ENCODE measurements at places on chromosomes 1 and 21.
A peak's percentile ranks its signal among the peaks of the same experiment; 100 is the strongest.

DNA sequence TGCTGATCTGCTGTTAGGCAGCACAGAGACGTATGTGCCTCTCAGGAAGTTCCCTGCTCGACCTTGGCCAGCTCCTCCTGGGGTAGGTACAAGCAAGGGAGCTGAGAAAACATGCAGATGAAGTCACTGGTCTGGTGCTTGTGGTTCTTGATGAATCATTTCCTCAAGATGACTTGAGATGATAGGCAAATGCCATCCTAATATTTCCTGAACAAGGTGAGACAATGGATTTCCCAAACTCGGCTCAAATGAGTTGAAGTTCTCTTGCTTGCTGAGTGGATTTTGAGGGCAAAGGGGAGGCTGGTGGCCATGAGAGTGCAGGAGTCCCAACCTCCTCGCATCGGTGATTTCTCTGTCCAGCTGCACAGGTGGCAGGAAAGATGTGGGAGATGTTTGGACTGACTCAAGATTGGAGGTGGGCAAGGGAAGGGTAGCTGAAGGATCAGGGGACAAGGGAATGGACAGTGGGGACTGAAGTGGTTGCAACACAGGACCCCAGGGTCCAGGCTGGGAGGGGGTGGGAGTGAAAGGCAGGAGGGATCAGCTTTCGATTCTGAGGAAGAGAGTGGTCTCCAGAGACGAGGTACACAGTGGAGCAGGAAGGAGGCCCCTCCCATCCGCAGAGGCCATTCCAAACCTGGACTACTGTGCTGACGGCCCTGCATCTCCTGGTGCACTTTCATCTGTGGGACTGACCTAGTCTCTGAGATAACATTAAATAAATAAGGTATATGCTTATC, 63.9 kb downstream of the CAPN2 start:
- DNase-seq, result peak; percentile 95

DNA sequence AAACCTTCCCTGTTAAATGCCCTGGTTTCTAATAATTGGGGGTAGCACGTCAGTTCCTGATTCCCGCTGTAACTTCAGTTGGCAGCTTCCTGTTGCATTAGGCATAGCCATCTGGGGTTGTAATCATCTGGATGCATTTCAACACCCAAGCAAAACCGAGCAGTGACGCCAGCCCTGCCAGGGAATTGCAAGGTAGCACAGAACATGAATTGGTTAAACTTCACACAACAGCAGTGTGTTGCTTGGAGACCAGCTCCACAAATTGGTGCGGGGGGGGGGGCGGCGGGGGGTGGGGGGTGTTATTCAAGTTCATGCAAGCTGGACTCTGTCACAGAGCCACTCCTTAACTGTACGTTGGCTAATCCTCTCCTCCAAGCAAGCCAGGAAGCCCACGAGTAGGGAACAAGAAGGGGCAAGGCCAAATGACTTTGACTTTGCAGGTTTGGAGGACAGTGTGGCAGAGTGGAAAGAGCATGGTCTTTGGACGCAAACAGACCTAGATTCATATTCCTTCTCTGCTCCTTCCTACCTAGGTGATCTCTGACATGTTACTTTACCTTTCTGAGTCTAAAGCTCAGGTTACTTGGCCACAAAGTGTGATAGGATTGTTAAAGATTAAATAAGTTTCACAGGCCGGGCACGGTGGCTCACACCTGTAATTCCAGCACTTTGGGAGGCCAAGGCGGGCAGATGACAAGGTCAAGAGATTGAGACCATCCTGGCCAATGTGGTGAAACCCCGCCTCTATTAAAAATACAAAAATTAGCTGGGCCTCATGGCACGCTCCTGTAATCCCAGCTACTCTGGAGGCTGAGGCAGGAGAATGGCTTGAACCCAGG, 4.7 kb downstream of the LAX1 start:
- DNase-seq, result peak; percentile 99

GRCh38 chr21:14687268-14687625, 141.1 kb upstream of the SAMSN1 start:
- DNase-seq, result no peak

DNA sequence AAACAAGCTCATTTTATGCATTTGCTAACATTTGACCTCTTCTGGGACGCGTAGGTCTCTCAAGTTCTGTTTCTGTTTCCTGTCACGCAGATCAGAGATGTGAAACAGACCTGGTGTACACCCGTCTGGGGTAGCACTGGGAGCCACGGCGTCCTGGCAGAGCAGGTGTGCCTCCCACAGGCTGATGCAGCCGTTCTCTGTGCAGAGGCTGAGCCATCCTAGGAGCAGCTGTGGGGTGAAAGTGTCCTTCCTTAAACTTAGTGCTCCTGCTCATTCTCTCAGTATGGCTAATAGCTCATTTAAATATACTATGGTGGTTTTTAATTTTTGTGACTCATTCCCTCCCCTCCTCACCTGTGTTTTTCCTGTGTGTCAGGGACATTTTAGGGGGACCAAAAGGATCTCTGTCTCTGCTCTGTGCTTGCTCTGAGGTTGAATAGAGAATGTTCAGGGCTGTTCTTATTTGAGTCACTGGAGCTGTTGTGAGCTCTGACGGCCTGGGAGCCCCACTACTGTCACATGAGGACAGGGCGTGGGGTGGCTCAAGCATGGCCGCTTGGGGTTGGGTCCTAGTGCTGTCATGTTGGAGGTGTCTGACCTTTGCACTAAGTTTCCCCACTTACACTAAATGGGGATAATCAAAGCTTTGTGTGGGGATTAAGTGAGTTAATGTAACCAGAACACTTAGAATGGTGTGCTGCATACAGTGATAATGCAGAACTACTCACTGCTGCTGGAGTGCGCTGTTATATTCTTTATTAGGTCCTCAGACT, 43.0 kb downstream of the GALNT2 start:
- DNase-seq, result no peak

DNA sequence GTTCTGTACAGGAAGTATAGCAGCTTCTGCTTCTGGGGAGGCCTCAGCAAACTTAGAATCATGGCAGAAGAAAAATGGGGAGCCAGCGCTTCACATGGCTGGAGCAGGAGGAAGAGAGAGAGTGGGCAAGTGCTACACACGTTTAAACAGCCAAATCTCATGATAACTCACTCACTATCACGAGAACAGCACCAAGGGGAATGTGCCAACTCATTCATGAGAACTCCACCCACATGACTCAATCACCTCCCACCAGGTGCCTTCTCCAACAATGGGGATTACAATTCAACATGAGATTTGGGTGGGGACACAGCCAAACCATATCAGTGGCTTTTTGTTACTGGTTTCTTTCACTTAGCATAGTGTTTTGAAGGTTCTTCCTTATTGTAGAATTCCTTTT, 138.6 kb downstream of the SYT14 start:
- DNase-seq, result peak; percentile 17

DNA sequence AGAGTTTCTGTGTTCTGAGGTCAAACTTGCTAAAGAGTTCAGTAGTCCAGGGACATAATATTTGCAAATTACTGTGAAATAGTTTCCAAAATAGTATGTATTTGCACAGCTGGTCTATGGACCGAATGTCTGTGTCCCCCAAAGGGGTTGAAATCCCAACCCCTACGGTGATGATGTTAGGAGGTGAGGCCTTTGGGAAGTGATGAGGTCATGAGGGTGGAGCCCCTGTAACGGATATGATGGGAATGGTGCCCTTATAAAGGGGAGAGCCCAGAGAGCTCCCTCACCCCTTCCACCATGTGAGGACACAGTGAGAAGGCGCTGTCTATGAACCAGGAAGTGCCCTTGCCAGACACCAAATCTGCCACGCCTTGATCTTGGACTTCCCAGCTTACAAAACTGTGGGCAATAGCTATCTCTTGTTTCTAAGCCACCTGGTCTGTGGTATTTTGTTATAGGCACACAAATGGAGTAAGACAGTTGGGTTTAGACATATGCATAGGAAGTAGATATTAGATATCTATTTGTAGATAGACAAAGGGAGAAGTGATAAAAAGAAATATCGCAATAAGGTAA, 21.7 kb downstream of the RNF187 start:
- DNase-seq, result no peak

DNA sequence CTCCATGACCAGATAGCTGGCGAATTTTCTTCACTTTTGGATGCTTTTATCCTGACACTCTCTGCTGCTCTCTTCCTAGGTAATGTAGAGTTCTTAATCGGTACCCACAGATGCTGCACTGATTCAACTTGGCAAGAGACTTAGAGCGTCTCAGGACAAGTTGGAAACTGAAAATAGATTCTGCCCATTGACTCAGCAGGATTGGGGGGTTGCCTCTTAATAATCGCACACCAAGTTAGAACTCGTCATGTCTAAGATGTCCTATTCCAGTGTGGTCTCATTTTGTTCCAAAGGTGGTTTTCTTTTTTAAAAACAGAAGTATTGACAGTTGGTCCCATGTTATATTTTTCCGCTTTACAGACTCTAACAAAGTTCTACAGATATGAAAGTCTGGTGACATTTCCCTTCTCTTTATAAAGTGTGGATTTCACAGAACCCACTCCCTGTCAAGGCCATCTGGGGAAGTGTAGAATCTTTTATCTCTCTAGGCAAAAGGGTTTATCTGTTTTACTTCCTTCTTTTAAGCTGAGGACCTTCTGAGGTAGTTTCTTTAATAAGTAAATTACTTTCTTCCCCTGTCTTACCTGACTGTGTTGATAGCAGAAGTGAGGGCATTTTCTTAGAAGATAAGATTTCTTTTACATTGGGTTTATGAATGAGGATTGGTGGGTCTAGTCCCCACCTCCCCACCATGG, 12.1 kb upstream of the DIPK1A start:
- no peak for DNase-seq

GRCh38 chr21:21187579-21187978, 189.4 kb downstream of the NCAM2 start:
- DNase-seq, result no peak

- DNase-seq, result no peak
Observed at GRCh38 chr1:24903011-24903461, 27.0 kb downstream of the RUNX3 start.

GRCh38 chr1:174700314-174700713, 252.6 kb downstream of the GPR52 start:
- no peak for DNase-seq

DNA sequence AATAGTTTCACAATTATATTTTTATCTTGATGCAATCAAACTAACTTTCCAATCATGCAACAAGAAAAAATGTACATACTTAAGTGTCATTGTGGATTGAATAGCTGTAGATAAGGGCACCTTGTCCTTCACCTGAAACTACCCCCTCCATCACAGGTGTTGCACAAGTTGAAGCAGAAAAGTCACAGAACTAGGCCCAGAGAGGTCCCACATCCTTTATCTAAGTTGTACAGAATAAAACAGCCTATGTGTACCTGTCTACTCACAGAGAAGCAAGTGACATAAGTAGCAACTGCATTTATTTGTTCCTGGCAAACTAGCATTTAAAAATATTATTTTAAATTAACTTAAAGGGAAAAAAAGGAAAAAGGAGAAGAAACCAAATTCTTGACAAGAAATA, 256.8 kb downstream of the FAF1 start:
- no peak for DNase-seq

DNA sequence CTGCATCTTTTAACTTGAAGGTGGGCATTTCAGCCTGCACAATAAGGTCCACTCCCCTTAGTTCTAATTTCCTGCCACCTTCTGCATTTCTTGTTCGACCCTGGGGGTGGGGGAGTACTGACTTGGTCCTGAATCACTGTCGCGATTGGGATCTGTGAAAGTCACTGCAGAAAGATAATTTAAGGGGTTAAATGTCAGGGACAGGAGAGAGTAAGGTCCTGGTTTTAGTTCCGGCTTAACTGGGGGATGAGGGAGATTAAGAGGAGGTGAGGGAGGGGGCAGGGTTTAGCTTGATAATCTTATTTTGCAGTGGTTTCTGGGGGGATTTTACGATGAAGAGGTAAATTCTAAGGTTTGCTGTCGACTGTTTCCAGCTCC, 128.1 kb downstream of the MRPS6 start:
- no peak for DNase-seq

- DNase-seq, result no peak
Observed at GRCh38 chr1:212759683-212760082, 31.9 kb downstream of the NSL1 start.

DNA sequence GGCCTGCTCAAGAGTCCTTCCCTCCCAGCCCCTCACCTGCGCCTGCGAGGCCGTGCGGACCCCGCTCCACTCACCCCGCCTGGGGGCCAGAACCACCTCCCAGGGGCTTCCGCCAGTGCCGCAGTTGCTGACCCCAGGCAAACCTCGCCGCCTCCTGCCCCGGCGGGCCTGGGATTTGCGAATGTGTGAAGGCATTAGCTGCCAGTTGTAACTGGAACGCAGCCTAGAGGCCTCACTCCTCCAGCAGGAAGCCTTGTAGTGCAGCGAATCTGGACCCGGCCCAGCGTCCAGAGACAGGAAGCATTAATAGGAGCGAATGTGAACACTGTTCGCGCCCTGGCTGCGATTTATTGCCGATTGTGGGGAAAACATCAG, 140.9 kb upstream of the ARHGEF16 start:
- DNase-seq, result peak; percentile 19

DNA sequence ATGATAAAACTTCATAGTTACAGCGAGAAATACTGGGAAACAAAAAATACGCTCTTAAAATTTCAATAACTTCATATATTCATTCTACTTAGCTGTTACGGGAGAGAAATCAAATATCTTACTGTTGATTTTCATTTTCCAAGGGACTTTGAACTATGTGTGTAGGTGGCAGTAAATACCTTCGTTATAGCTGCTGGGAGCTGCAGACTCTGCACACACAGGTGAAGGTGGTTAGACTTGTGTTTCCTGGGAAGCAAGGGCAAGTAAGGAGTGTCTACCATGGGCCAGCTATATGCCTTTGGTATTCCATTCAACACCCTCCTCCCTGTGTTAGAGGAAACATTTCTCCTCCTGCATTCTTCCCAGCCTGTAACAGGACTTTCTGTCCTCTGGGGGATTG, 51.4 kb upstream of the DIRAS3 start:
- DNase-seq, result no peak

DNA sequence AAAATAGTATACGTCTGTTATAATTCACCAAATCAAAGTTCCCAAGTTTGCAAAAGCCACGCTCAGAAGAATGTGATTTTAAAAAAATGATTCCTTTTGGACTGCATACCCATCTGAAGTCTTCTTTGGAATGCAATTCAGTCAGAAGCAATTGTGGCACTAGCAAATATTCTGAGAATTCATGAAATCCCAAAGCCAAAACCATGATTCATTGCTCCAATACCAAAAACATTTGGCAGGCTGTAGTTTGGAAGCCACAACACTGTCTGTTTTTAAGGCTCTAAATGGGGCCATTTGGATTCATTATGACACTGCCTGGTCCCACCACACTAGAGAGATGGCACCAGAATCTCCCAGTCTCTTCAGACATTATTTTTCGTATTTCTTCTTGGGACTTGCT, 21.8 kb upstream of the LRRC53 start:
- no peak for DNase-seq

GRCh38 chr1:93621246-93621645, 60.4 kb downstream of the BCAR3 start:
- no peak for DNase-seq

GRCh38 chr1:201954263-201955008, 867 bp upstream of the TIMM17A start:
- DNase-seq, result no peak

GRCh38 chr1:244322791-244323521, 128.8 kb downstream of the ADSS2 start:
- DNase-seq, result peak; percentile 99

- DNase-seq, result peak; percentile 65
Observed at GRCh38 chr1:66266350-66266749, 267.6 kb upstream of the SGIP1 start.

Data from MCF 10A (cell line).